Neural crest cell (in vitro differentiated cells): ENCODE measurements at places on chromosomes 3 and 15. TPM values are rescaled to one million over a fixed set of nuclear protein-coding genes. Genes with fewer than 3 reads are reported as not detected.

GRCh38 chr15:38374556-38374955, 79.4 kb upstream of the FAM98B start:
- peaks cover 15% of the 10 kb centered on the region for H3K4me1 ChIP-seq
- no peaks in the 10 kb centered on the region for H3K27me3 ChIP-seq
- H3K36me3 ChIP-seq: no peaks in the 10 kb centered on the region
- no peak overlapping the region for H3K4me3 ChIP-seq
- no peak for DNase-seq

- no peak overlapping the region for H3K27ac ChIP-seq
- peak; percentile 53 for DNase-seq
- no peak overlapping the region for H3K4me3 ChIP-seq
- no peaks in the 10 kb centered on the region for H3K27me3 ChIP-seq
These were observed 17.7 kb downstream of the CRTAP start for GRCh38 chr3:33131331-33132018.

DNA sequence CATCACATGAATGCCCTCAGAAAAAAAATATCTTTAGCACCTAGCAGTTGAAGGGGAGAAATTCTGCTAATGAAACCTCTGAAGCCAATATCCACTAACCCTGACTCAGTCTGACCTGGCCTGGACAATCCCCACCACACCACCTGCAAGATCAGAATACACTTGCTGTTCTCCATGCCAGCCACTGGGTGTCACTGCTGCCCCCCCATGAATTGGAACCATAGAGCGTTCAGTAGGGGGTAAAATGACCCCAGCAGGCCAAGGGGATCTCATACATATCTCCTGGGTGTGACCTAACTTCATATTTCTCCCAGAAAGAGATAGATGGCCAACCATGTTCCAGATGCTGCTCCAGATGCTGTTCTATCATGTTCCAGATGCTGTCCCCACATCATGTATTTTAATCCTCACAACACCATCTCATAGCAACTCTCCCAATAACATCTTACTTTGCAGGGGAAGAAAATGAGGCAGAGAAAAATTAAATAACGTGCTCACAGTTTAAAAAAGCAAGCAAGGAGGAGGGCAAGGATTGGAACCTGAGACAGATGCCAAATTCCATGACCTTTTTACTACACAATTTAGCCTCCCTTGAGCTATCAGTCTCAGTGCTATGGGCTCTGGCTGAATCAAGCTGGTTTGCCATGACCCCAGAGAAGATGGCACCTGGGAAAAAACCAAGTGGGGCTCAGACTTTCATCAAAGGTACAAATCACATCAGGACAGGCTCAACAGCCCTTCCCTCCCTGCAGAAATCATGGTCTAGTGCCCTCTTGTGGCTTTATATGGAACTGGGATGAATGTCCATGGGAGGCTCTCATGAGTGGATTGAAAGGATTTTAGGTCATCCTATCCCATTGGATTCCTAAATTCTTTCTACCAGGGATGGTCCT, 12.4 kb downstream of the NTRK3 start:
- H3K27me3 ChIP-seq: peaks cover 14% of the 10 kb centered on the region
- H3K36me3 ChIP-seq: no peaks in the 10 kb centered on the region
- no peak overlapping the region for H3K27ac ChIP-seq
- H3K4me1 ChIP-seq: peaks cover 10% of the 10 kb centered on the region
- no peak overlapping the region for H3K4me3 ChIP-seq

DNA sequence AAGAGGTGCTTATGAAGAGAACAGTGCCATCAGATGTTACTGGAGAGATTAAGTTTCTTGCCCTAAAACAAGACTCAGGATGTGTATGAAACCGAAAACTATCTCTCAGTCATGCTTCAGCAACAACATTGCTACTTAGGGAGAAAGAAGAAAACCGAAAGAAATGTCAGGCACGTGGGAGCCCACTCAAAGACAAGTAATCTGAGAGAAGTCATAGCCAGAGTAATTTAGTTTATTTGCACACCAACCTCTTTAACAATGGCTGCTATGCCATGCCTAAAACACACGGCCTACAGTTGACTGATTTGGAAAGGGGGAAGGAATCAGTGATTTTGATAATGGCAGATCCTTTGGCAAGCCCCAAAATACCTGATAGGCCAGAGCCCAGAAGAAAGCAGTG, 162.9 kb downstream of the TIGIT start:
- H3K27ac ChIP-seq: no peak overlapping the region
- no peaks in the 10 kb centered on the region for H3K27me3 ChIP-seq
- H3K4me1 ChIP-seq: peaks cover 4% of the 10 kb centered on the region
- no peak for DNase-seq
- H3K36me3 ChIP-seq: no peaks in the 10 kb centered on the region
- no peak overlapping the region for H3K4me3 ChIP-seq

GRCh38 chr3:49805367-49805782, 2.3 kb downstream of the INKA1 start:
- H3K36me3 ChIP-seq: no peaks in the 10 kb centered on the region
- H3K4me3 ChIP-seq: peak overlapping the region; percentile 93
- DNase-seq: no peak
- peak overlapping the region; percentile 96 for H3K27ac ChIP-seq
- peaks cover 56% of the 10 kb centered on the region for H3K4me1 ChIP-seq
- peaks cover 34% of the 10 kb centered on the region for H3K27me3 ChIP-seq

DNA sequence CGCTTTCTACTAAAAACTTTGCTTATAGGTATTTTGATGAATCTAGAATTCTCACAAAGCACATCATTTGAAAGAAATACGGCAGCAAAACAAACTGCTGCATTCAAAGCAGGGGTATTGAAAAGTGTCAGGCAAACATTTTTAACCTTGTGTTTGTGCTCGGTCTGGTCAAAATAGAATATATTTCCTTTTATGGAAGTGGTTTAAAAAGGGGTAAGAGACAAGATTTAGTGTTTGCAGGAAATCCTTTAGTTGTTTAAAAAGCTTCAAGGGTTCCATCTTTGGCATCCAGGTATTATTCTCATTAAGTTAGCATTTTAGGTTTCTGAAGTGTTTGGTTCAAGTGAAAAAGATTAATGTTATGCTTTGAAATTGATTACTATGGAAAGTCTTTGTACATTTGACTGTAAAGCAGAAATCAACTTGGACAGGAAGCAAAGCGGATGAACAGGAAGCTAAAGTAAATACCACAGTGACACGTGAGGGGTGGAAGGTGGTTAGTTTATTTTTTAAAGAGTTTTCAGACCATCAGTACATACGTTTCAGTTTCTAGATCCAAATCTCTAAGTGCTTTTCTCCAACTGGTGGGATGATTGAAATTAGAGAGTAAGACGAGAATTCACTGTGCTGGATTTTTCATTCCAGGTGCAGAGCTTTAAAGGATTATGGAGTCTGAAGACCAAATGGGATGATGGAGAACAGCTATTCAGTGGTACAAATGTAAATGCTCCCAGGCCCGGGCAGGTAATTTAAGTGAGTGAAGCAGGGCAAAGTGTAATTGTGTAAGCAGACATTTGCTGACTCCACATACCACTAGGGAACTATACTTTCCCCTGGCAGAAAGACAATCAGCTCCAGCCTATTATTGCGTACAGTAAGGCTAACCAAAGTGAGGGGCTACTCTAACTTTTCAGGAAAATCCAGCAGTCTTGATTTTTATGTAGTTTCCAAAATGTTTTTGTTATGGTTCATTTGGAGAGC, 341.8 kb upstream of the TBL1XR1 start:
- no peak overlapping the region for H3K4me3 ChIP-seq
- peaks cover 49% of the 10 kb centered on the region for H3K4me1 ChIP-seq
- peak overlapping the region; percentile 10 for H3K27ac ChIP-seq
- no peaks in the 10 kb centered on the region for H3K36me3 ChIP-seq
- no peaks in the 10 kb centered on the region for H3K27me3 ChIP-seq

The P2RY12 gene
- not detected in 2 replicates for total RNA-seq

The CCRL2 gene
- total RNA-seq: not detected in 2 replicates

The ZFAND6 gene
- 50.6 and 51.9 TPM in 2 replicates for total RNA-seq
